Aorta (tissue), 5 donors: ENCODE measurements at places on chromosomes 2 and 18. TPM values are rescaled to one million over a fixed set of nuclear protein-coding genes. Genes with fewer than 3 reads are reported as not detected.
A peak's percentile ranks its signal among the peaks of the same experiment; 100 is the strongest.

TUBB6 gene
- polyA plus RNA-seq: 137 TPM

TEX44 gene
- not detected for polyA plus RNA-seq

XIRP2 gene
- polyA plus RNA-seq: 0.28 TPM

SH3YL1 gene
- 33.4 TPM for polyA plus RNA-seq

SERPINB10 gene
- not detected for polyA plus RNA-seq

RAMP1 gene
- polyA plus RNA-seq: 423 TPM

RABL2A gene
- polyA plus RNA-seq: 27.8 TPM

DNA sequence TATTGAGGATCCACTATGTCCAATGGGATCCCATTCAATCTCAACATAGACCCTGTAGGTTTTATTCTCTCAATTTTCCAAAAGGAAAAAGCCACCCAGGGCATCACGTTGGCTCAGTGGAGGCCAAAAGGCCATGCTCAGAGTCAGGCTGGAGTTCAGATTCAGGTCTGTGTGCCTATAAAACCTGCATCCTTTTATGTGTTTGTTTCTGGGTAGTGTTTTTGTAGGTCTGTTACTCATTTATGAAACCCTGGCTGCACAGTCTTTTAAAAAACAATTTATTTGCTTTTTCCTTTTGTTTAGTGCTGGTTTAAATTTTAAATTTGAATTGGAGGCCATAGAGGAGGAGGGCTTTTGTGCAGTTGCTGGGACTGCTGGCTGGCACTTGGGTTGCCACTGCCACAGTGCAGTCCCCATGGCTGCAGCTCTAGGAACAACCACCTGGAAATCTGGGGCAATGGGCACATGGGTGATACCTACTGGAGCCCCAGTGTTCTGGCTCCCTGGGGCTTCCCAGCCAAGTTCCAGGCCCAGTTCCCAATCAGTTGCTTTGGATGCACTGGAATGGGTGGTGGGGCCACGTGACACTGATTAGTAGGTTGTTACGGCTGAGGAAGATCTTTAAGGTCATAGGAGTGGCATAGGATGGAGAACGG lies 31.3 kb downstream of the IL1R2 start:
- no peaks in the 10 kb centered on the region for H3K4me1 ChIP-seq
- no peak for DNase-seq
- H3K4me3 ChIP-seq: no peak overlapping the region
- H3K36me3 ChIP-seq: no peaks in the 10 kb centered on the region
- H3K27ac ChIP-seq: no peak overlapping the region
- no peaks in the 10 kb centered on the region for H3K27me3 ChIP-seq

DNA sequence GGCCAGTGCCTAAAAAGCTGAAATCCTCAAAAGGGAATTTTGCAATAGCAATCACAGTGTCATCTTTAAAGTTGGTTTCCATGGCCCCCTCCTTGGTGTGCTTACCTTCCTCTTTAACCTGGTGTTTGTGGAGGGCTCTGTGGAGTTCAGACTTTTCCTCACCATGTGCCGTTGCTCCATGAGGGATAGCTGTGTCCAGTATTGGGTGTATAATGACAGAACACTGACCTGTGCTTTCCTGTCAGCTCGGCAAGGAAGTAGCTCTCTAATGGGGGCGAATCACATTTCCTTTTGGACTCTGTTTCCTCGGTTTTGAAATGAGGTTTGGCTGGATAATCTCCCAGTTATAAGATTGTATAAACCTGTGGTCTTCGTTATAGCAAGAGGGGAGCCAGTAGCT lies 166.0 kb upstream of the DAPL1 start:
- no peaks in the 10 kb centered on the region for H3K4me1 ChIP-seq
- no peaks in the 10 kb centered on the region for H3K27me3 ChIP-seq
- no peak overlapping the region for H3K4me3 ChIP-seq
- no peaks in the 10 kb centered on the region for H3K36me3 ChIP-seq

- no peak overlapping the region for H3K27ac ChIP-seq
- no peaks in the 10 kb centered on the region for H3K36me3 ChIP-seq
Observed at GRCh38 chr2:200695601-200696000, 109.8 kb downstream of the AOX1 start.

DNA sequence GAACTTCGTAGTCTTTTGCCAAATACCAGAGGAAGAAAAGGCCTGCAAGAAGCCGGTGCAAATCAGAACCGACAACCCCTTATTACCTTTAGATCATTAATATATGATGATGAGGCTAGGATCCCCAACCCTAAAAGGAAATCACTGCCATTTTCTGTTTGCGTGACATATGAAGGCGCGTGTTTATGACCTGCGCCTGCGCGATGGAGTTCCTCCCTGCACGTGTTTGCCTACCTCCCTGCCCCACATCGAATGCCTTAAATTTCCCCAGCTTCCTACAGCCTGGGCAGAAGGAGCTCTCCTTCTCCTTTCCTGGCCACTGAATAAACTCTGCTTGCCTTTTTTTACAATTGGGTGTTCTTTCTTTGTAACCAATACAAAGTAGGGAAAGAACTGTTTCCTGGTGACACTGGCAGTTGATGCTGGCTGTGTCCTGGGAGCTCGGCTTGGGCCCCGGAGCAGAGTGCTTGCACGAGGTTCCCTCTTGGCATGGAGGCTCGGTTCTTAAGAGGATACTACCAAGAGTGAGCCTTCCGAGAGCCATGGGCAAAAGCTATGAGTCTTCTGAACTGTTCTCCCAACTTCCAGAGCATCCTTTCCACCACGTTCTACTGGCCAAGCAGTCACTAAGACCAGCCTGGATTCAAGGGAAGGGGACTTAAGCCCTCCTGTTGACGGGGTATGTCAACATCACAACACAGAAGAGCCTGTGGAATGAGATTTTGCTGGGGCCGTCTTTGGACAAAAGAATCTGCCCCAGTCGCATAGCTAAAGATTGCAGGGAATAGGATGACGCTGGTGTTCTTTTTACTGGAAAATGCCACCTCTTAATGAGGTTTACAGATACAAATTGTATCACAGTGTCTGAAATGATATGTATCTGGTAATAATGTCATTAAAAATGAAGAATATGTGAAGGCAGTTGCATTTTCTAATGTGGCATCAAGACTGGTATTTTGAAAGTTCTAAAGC lies 179.8 kb downstream of the SH3BP4 start:
- no peaks in the 10 kb centered on the region for H3K27me3 ChIP-seq
- no peaks in the 10 kb centered on the region for H3K4me1 ChIP-seq
- H3K36me3 ChIP-seq: no peaks in the 10 kb centered on the region
- H3K4me3 ChIP-seq: no peak overlapping the region

GRCh38 chr18:24763765-24764513 lies 303.5 kb downstream of the HRH4 start:
- H3K36me3 ChIP-seq: no peaks in the 10 kb centered on the region
- no peaks in the 10 kb centered on the region for H3K27me3 ChIP-seq
- no peak overlapping the region for H3K27ac ChIP-seq
- no peaks in the 10 kb centered on the region for H3K4me1 ChIP-seq
- no peak overlapping the region for H3K4me3 ChIP-seq
- peak; percentile 59 for DNase-seq

DNA sequence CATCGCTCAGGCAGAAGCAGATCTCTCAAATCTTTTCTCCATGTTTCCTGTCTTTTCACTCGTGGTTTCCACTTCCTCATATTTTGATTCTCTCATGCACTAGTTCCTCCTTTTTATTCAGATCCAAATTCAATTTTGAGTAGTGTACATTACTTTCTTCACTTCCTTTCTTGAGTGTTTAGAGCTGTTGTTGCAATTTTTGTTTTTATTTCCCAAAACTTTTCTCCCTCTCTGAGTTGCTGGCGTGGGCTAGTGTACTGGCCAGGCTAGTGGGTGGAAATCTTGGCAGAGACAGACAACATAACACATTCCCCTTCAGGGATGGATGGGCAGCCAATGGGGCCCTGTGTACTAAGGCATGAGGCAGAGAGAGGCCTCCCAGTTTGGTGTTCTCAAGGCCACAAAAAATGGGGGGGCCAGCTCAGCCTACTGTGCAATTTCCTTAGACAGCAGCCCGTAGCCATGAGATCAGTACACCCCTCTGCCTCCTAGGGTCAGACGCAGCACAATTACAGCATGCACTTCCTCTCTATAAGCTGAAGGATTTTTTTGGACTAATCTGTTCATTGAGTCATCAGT lies 145.1 kb upstream of the PID1 start:
- no peaks in the 10 kb centered on the region for H3K36me3 ChIP-seq
- no peaks in the 10 kb centered on the region for H3K27me3 ChIP-seq
- DNase-seq: peak; percentile 85
- H3K4me3 ChIP-seq: no peak overlapping the region
- H3K4me1 ChIP-seq: peaks cover 15% of the 10 kb centered on the region

GRCh38 chr2:236785611-236786057 lies 216.0 kb downstream of the ACKR3 start:
- H3K36me3 ChIP-seq: no peaks in the 10 kb centered on the region
- no peaks in the 10 kb centered on the region for H3K27me3 ChIP-seq
- H3K4me1 ChIP-seq: no peaks in the 10 kb centered on the region

DNA sequence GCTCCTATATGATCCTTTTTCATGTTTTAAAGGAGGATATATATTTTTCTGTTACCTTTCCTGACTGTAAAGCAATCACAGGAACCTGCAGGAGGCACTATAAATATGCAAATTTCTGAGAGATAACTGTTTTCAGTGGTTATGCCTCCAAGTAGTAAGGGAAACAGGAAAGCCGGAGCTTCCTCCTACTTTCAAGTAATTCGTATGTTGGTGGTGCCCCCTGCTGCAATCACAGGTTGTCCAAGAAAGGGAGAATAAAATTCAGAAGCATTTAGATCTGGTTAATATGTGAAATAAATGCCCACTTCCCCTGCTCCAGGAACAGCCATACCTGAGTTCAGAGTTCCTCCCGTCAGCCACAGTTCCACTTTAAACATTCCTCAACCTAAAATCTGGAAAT lies 12.0 kb upstream of the BCL11A start:
- no peaks in the 10 kb centered on the region for H3K27me3 ChIP-seq
- H3K36me3 ChIP-seq: no peaks in the 10 kb centered on the region
- DNase-seq: no peak
- H3K4me3 ChIP-seq: no peak overlapping the region
- H3K4me1 ChIP-seq: no peaks in the 10 kb centered on the region
- H3K27ac ChIP-seq: no peak overlapping the region

GRCh38 chr2:186751790-186752189 lies 57.9 kb downstream of the FAM171B start:
- no peak overlapping the region for H3K27ac ChIP-seq
- H3K27me3 ChIP-seq: no peaks in the 10 kb centered on the region
- no peak for DNase-seq
- no peak overlapping the region for H3K4me3 ChIP-seq
- no peaks in the 10 kb centered on the region for H3K36me3 ChIP-seq

DNA sequence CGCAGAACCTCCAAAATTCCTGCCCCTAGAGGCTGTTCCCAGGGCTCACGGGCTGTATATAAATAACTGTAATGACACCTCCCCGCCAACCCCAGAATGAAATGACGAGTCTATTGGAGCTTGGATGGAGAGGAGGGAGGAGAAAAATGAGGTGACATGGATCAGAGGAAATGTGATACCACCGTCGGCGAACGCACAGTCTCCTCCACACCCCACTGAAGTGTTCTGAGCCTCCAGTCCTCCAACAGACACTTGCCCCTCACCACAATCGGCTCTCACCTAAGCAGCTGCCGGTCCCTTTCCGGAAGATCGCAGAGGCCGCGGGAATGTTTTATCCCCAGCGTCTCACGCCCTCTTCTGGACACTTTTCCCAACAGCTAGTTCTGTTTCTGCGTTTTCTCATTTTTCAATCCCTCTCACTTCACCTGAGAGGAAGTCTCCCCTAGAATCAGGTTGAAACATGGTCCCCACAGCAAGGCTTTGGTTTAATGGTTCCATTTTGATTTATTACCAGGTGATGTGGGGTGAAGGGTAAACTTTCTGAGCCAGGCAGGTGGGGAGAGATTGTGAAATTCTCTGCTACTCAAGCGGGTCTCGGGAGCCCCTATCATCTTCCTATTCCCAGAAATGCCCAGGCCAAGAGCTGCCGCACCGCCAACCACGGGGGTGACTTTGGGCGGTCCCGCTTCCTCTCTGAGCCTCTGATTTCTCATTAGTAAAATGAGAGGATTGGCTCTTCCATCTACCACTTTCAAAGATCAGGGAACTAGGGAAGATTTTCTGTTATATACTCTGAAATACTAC lies 9.1 kb upstream of the MYO5B start:
- no peak overlapping the region for H3K4me3 ChIP-seq
- no peaks in the 10 kb centered on the region for H3K36me3 ChIP-seq
- H3K4me1 ChIP-seq: peaks cover 3% of the 10 kb centered on the region
- no peaks in the 10 kb centered on the region for H3K27me3 ChIP-seq

DNA sequence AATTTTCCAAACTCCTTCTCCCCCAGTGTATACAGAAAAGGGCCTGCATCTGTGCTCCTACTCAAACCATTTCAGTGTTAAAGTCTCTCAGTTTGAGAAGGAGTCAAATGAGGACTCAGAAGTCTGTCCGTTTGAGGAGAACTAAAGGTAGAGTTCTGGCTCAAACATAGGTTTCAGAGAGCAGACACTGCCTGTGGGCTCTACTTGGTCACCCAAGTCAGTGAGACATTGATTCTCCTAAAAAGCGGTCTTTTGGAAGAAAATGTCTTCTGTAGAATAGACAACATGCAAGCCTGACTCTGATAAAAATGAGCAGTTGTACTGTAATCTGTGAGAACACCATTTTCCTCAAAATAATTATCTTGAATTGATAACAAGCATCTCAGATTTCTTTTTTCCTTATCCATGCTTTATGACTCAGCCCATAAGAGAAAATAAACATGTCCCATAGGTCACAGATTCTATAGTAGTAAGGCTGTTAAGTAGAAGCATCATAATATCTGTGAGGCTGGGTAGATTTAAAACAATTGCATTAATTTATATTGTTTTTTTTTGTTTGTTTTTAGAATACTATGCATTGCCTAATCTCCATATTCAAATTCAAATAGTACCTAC lies 82.8 kb downstream of the ASXL3 start:
- no peaks in the 10 kb centered on the region for H3K36me3 ChIP-seq
- H3K27me3 ChIP-seq: no peaks in the 10 kb centered on the region
- no peak for DNase-seq
- H3K4me3 ChIP-seq: no peak overlapping the region
- H3K4me1 ChIP-seq: no peaks in the 10 kb centered on the region
- H3K27ac ChIP-seq: no peak overlapping the region

- no peak overlapping the region for H3K4me3 ChIP-seq
- no peak for DNase-seq
- no peaks in the 10 kb centered on the region for H3K4me1 ChIP-seq
- peaks cover 3% of the 10 kb centered on the region for H3K27me3 ChIP-seq
- no peaks in the 10 kb centered on the region for H3K36me3 ChIP-seq
- H3K27ac ChIP-seq: no peak overlapping the region
Observed at GRCh38 chr2:205872716-205873115, 190.4 kb downstream of the NRP2 start.

- no peaks in the 10 kb centered on the region for H3K27me3 ChIP-seq
- no peak for DNase-seq
- H3K4me3 ChIP-seq: no peak overlapping the region
- no peaks in the 10 kb centered on the region for H3K36me3 ChIP-seq
- no peaks in the 10 kb centered on the region for H3K4me1 ChIP-seq
- H3K27ac ChIP-seq: no peak overlapping the region
Observed at GRCh38 chr2:162368494-162368893, 24.6 kb downstream of the GCA start.

GRCh38 chr18:71850602-71851001 lies 693.5 kb downstream of the CBLN2 start:
- H3K36me3 ChIP-seq: no peaks in the 10 kb centered on the region
- no peak for DNase-seq
- no peaks in the 10 kb centered on the region for H3K27me3 ChIP-seq
- H3K27ac ChIP-seq: no peak overlapping the region
- no peaks in the 10 kb centered on the region for H3K4me1 ChIP-seq
